ENCODE measurements at places on chromosomes 12 and 14. TPM values are rescaled to one million over a fixed set of nuclear protein-coding genes. Genes with fewer than 3 reads are reported as not detected.

Gene ADAMTS20
- total RNA-seq: not detected

Gene RNASE3
- total RNA-seq: not detected

Gene TRPV4
- 5.7 TPM for total RNA-seq

Gene MAX
- total RNA-seq: 46.8 TPM

Gene CCDC85C
- total RNA-seq: 52.0 TPM

- no peak overlapping the region for H3K4me3 ChIP-seq
- H3K27me3 ChIP-seq: peaks cover 26% of the 10 kb centered on the region
- H3K27ac ChIP-seq: no peak overlapping the region
- H3K36me3 ChIP-seq: no peaks in the 10 kb centered on the region
These were observed 25.1 kb downstream of the SOCS2 start for GRCh38 chr12:93597608-93598007.

DNA sequence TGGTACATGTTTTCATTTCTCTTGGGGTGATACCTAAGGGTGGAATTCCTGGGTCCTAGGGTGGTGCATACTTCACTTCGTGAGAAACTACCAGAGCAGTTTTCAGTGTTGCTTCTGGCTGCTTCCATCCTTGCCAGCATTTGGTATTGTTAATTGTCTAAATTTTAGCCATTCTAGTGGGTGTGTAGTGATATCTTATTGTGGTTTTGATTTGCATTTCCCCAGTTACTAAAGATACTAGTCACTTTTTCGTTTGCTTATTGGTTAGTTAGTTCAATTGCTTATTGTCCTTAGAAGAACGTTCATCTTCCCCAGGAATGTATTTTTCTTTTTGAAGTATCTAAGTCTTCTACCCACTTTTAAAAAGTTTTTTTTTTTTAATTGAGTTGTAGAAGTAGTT, 80.2 kb downstream of the ERC1 start:
- no peak for DNase-seq
- H3K27me3 ChIP-seq: no peaks in the 10 kb centered on the region
- H3K4me3 ChIP-seq: no peak overlapping the region
- no peaks in the 10 kb centered on the region for H3K4me1 ChIP-seq

DNA sequence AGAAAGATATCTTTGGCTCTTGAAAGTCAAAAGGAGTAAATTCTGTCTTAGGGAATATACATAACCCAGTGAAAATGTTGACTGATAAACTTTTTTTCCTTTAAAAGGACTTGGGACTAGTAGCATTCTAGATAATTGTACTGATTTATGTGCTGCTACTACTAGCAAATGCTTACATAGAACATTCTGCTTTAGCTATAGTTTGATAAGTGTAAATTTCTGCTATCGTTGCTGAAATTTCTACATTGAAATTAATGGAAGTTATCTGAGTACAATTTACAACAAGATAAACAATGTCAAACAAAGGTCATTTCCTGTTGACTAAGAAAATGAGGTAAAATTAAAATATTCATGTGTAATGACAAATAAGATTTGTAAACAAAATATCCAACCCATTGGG, 48.3 kb upstream of the CNTN1 start:
- H3K27ac ChIP-seq: no peak overlapping the region
- H3K4me1 ChIP-seq: no peaks in the 10 kb centered on the region
- no peaks in the 10 kb centered on the region for H3K36me3 ChIP-seq
- H3K27me3 ChIP-seq: no peaks in the 10 kb centered on the region
